ENCODE measurements at places on chromosomes 4 and X.

DNA sequence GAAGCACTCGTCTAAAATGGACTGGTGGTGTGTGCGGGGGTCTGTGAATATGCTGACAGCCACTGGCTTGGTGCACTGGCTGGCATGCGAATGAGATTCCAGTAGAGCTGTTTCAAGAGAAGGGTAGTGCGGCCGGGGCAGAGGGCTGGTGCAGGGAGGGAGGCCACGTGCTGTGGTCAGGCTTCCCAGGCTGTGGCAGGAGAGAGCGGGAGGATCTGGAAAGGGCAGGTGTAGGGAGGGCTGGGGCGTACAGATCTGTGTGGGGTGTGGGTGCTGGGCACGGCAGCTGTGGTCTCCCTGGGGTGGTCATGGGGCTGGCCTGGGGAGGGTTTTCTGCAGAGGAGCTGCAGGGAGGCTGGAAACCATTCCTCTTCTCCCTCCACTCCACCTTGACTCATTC is 30.2 kb downstream of the SORCS2 start:
- DNase-seq, result no peak

DNA sequence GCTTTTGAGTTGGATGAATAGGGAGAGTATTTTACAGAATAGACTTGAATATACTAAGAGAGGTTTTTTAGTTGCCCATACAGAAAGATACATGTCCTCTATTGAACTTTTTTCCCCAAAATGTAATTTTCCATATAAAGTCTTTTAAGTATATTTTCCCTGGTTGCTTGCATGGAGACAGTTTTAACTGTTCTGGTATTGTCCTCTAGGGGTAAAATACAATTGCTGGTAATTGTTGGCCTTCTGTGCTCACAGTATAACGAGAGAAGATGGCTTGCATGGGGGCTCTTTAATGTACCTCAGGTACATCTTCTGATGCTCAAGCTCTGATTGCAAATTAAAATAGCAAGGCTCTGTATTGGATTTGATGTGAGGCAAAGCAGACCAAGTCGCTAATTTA is 136.1 kb downstream of the ARX start:
- DNase-seq, result no peak

DNA sequence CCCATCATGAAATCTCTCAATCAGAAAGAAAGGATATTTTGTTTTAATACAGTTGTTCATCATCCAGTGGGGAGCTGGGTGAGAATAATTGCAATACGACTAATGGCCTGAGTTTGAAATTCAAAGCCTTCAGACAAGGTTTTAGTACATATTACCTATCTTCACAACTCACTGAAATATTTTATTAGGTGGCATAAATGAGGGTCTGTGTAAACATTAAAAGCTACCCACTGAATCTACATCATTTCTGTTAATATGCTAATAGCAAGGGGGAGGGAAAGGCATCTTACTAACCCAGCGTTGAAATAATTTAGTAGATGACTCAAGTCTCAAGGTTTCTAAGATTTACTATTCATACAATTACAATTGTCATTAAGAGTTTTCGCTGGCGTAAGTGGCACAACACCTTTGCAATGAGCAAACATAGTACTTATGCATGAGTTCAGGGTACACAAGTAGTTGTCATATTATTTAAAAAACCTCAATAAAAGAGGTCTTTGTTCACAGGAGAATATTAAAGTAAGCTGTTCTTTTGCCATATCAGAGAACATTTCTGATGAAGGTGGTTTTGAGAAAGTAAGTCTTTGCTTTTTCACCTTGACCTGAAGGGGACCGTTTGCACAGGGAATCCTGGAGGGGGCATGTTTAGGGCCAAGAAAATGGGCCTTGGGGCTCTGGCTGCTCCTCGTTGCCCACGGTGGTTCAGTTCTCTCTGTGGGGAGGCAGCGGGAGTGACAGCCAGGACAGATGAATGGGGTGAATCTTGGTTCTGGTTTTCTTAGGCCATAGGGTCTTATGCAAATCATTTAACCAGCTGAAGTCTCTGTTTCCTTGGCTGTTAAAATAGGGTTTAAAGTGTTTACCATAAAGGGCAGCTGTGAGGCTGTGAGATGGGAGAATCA is 4.5 kb upstream of the RHOH start:
- DNase-seq, result no peak

- no peak for DNase-seq
These were observed 265.3 kb downstream of the PCDH18 start for GRCh38 chr4:137267024-137267423.

DNA sequence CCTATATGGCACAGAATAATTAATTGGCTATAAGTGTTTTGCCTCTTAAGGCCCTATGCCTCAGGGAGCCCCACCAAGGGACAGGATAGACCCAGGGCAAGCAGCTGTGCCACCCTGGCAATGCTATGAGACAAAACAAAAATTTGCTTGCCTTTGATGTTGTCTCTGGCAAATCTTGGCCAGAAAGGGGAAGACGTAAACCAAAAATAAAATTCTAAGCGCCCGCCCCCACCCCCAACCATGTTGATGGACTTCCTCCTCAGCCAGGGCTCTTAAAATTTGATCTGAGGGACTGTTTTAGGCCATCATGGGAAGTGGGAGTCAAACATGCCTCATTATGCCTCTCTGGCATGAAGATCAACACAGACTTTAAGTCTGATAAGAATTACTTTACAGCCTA is 130.5 kb upstream of the APOOL start:
- DNase-seq, result no peak

DNA sequence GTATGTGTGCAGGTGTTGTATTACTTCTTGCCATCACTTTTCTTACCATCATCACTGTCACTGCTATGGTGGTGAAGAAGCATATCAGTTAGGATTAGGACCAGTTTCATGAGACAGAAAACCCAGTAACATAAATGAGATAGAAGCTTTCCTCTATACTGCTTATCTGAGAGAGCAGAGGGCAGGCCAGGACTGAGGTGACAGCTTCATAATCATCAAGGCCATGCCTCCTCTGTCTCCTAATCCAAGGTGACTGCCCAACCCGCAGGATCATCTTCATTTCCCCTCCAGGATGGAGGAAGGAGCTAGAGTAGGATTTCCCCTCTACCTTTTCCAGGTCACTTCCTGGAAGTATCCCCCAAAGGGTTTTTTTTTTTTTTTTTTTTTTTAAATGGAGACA is 35.4 kb downstream of the TMEM131L start:
- no peak for DNase-seq

Measured in NCI-H2081 treated with DMSO at 0.1 percent for 48 hours (cell line).